ENCODE measurements at places on chromosomes 5 and 9.

- no peak for DNase-seq
These were observed 146.8 kb downstream of the SIL1 start for GRCh38 chr5:139051392-139051791.

GRCh38 chr5:107580889-107581820, 89.6 kb downstream of the EFNA5 start:
- no peak for DNase-seq

- no peak for DNase-seq
These were observed 18.9 kb upstream of the IGFBPL1 start for GRCh38 chr9:38443181-38443580.

- no peak for DNase-seq
These were observed 49.6 kb upstream of the LMX1B start for GRCh38 chr9:126564128-126564527.

- DNase-seq: peak; percentile 6
These were observed 838.3 kb downstream of the TLE4 start for GRCh38 chr9:80410106-80410505.

GRCh38 chr5:152883066-152883775, 478.1 kb upstream of the NMUR2 start:
- no peak for DNase-seq

GRCh38 chr9:132651259-132651658, 18.5 kb downstream of the DDX31 start:
- DNase-seq: peak; percentile 15

- no peak for DNase-seq
These were observed 52.6 kb downstream of the AP3S1 start for GRCh38 chr5:115894342-115894741.
